ENCODE measurements at places on chromosomes 7 and 10.

GRCh38 chr7:135550196-135550595, 7.5 kb upstream of the NUP205 start:
- no peak for DNase-seq

DNA sequence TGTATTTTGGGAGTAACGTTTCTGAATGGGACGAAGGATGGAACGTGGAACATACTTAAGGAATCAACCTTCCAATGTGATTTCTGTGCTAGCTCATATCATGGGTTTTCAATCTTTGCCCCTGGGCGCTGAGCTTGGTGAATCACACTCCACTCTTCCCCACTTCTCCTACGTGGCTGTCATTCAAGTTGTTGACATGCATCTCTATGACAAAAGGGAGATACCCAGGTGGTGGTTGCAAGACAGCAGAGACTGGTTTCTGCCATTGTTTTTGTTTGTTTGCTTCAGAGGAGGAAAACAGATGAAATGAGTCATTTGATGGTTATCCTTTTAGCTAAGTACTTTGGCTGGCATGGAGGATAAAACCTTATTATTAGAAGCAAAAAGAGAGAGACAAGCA, 573.9 kb downstream of the GATA3 start:
- DNase-seq = no peak

DNA sequence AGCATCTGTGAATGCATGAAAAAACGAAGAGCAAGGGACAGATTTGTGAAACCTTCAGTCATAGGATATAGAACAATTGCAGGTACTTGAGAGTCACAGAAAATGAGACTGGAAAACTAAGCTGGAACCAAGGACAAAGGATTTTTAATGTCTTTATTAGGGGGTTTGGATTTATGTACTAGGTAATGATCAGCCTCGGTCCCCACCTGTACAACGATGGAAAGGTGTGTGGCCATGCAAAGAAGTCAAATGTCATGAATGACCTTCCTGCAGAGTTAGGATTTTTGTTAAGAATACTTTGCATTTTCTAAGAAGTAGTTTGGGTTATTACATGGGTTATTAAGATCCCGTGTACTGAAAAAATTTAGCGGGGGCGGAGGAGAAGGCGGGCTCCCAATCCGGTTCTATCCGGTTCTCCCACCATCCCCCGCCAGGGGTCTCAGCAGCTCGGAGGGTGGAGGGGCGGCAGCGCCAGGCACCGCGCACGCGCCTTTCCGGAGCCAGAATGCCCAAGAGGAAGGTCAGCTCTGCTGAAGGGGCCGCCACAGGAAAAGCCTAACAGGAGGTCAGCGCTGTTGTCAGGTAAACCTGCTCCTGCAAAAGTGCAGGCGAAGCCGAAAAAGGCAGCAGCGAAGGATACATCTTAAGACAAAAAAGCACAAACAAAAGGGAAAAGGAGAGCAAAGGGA, 327.5 kb upstream of the PLXDC2 start:
- DNase-seq = no peak

GRCh38 chr10:132107949-132108877, 42.5 kb downstream of the JAKMIP3 start:
- DNase-seq = no peak

- peak; percentile 69 for DNase-seq
Observed at GRCh38 chr10:103888113-103888841, 29.7 kb downstream of the STN1 start.

- DNase-seq = no peak
Observed at GRCh38 chr7:36151921-36152755, 916 bp upstream of the EEPD1 start.

DNA sequence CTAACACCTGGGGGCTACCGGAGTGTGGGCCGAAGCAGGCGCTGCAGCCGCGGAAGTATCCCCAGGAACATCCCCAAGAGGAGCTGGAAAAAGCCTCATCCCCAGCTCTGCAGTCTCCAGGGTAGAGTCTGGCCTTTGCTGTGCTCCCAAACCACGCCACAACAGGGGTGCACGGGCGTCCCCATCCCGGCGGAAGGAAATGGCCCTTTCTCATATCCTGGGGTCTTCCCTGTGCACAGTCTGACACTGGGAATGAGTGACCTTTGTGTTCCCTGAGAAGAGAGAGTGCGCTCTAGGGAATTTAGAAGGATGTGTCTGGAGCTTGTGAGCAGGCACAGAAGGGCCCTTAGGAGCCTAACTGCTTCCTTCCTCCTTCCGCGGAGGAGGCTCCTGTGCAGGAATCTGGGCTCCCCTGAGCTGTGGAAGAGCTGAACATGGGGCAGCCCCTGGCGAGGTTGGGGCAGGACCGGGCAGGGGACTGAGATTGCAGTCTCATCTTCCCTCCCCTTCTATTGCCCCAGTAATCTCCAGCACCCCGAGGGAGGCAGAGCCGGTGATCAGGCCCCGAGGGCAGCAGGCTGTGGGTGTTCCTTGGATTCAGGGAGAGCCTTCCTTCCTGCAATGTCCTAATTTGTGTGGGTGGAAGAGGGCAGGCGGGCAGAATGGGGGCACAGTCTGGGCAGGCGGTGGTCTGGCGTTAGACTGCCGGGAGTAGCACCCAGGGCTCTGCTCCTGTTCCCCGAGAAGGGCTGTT, 1.3 kb downstream of the REPIN1 start:
- DNase-seq = no peak

DNA sequence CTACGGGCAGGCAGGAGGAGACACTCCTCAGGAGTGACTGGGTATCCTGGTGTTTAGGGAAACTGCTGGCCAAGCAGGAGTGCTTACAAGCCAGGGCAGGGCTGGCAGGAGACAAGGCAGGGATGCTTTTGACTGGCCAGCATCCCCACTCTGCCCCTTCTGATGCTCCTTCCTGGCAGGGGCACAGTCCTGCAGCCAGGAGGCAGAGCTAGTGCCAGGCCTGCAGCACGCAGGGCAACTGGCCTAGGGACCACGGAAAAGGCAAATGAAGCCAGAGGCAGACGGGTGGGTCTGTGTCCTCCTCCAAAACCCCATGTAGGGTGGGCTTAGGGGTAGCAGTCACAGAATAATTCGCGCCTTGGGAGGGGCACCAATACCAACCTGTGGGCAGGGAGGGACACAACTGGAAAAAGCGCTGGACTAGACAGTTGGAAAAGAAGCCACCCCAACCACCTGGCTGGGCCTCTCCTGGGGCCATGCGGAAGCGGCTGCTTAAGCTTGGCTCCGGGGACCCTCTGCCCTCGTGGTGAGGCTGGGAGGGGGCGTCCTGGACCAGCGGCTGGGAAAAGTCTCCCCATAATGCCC, 4.8 kb downstream of the IMPDH1 start:
- DNase-seq = no peak

DNA sequence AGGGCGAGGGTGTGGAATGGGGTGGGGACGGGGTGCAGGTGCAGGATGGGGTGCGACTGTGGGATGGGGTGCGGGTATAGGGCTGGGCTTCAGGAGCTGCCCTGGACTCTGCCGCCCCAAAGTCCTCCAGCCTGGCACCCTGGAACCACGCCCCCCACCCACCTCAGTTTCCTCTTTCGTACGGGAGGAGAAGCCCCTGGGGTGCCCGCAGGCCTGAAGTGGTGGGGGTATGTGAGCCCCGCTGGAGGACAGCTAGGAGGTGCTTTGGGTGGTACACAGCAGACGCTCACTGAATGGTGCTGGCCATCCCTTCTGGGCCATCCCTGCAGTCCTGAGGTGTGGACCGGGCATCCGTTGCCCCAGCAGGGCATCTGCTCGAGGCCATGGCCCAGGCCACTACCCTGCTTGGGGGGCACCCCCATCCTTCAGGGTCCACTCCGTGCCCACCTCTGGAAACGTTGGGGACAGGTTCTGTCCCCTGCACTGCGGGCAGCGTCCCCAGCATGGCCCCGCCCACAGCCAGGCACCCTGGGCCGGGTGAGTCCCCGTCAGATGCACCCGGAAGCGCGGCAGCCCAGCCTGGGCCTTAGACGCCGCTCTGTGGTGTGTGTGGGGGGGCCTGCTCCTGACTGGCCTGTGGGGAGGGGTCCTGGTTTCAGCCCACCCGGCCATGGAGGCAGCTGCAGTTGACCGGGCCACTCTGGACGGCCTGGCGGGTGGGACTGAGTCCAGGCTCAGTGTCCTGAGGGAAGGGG, 41.6 kb downstream of the UNCX start:
- no peak for DNase-seq

DNA sequence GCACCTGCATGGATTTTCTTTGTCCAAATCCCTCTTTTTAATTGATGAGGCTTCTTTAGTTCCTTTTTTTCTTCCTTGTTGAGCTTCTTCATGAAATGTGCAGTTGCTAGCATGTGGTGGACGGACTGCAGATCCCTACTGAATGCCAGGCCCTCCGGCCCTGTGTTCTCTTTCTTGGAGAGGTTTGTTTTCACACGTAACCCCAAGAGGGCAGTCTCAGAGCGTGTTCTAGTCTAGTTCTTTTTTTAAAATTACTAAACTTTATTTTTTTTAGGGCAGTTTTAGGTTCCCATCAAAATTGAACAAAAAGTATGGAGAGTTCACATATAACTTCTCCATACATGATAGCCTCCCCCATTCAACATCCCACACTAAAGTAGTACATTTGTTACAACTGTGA, 190.0 kb downstream of the CFTR start:
- no peak for DNase-seq

DNA sequence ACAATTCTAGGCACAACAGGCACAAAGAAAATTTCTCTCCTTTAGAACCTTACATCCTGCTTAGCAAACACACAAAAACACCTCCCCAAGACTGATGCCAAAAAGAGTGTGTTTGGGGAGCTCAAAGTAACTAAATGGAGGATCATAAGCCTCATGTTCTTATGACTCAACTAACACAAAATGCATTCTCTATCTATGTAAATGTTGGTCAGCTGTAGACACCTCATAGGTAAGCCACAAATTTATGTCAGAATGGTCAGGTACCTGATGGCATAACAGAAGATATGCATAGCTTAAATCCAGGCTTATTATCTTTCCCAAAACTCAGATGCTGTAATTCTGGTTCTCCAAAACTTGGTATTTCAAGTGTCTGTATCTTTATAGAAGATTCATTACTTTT, 315.1 kb downstream of the C7orf25 start:
- DNase-seq = no peak

All from HEK293T (cell line).